ENCODE measurements at places on chromosomes 13 and 19.
A peak's percentile ranks its signal among the peaks of the same experiment; 100 is the strongest.

- no peaks in the 10 kb centered on the region for H3K36me3 ChIP-seq
- H3K27me3 ChIP-seq: peaks cover 2% of the 10 kb centered on the region
- H3K27ac ChIP-seq: no peak overlapping the region
- no peak for DNase-seq
- peaks cover 8% of the 10 kb centered on the region for H3K4me1 ChIP-seq
These were observed 141.3 kb downstream of the FGF9 start for GRCh38 chr13:21812192-21812626.

DNA sequence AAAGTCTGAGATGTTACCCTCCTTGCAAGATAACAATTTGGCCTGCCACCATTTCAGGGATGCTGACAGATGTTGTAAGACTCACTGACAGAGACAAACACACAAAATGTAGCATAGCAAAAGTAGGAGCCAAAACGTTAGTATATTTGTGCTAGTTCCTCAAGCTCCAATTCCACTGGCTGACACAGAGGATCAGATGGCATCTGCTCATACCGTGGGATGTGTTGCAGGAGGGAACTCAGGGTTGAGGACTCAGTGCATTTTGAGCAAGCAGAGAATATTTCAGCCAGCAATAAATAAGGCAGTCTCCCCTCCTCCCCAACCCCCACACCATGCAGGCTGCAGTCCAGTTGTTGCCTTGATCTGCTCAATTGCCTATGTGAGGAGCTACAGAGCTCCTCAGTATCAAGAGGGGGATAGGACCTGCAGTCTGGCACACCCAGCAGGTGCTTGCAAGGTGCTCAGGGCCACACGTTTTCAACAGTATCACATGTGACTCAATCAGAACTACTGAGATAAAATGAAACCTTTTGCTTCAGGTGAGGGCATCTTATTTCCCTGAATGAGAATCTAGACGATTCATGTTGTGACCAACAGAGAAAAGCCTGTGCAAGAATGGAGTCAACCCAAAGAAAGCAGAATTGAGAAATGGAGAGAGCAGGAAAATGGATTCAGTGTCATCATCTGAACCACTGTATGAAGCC, 23.6 kb upstream of the LRCH1 start:
- peaks cover 9% of the 10 kb centered on the region for H3K4me1 ChIP-seq
- H3K36me3 ChIP-seq: no peaks in the 10 kb centered on the region
- no peak overlapping the region for H3K27ac ChIP-seq
- no peak overlapping the region for H3K4me3 ChIP-seq
- H3K27me3 ChIP-seq: no peaks in the 10 kb centered on the region

- H3K27me3 ChIP-seq: no peaks in the 10 kb centered on the region
- no peaks in the 10 kb centered on the region for H3K36me3 ChIP-seq
- H3K4me3 ChIP-seq: no peak overlapping the region
- H3K27ac ChIP-seq: no peak overlapping the region
- no peaks in the 10 kb centered on the region for H3K4me1 ChIP-seq
- DNase-seq: peak; percentile 4
These were observed 88.4 kb upstream of the ZNF492 start for GRCh38 chr19:22545751-22546150.

DNA sequence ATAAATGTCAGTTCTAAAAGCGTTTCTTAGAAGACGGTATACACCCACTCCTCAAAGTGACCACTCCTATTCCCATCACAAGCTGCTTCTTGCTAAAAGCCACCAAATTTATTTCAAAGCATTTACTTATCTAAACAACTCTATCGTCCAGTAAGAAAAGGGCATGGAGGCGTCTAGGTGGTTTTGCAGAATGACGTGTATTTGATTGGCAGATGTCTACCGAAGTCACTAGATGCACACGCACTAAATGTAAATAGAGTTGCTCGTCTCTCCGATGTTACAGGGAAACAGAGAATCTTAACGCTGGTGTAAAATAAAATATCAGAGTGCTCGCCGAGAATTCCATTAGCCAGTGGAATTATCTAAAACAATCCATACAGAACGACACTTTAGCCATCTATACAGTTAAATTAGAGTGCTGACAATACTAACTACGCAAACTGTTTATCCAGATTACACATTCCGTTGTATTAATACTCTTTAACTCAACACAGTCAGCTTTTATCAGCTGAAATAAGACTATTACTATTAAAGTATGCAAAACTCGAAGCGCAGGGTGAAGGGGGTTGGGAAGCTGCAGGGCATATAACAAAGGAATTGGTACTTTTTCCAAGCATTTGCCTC, 1.9 kb downstream of the KLF12 start:
- no peaks in the 10 kb centered on the region for H3K36me3 ChIP-seq
- peak; percentile 69 for DNase-seq
- H3K4me1 ChIP-seq: peaks cover 16% of the 10 kb centered on the region
- no peaks in the 10 kb centered on the region for H3K27me3 ChIP-seq
- peak overlapping the region; percentile 92 for H3K4me3 ChIP-seq

DNA sequence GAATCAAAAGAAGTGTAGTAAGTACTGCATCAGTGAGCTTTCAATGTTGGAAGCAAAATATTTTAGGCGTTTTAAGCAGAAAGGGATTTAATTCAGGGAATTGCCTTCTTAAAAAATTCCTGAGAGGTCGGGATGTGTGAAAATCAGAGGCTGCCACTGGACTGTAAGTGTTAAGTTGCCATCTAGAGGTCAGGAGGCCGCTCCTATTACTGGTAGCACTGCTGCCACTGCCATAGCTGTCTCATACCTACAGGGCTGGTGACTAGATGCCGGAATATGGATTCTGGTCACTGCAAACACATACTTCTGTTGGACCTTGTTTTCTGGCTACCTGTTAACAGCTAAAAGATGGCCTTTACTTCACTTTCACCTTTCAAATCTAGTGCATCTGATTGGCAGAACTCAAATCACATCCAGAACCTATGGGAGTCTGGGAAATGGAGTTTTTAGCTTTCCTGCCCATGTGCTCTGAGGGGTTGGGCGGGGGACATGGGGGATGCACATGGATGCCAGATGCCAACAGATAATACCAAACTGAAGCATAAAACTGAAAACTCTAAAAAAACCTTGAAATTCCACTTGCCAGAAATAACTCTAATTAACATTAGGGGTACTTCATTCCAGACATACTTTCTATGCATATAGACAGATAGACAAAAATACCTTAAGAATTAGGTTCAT, 29.8 kb downstream of the DGKH start:
- H3K27ac ChIP-seq: no peak overlapping the region
- no peaks in the 10 kb centered on the region for H3K36me3 ChIP-seq
- no peaks in the 10 kb centered on the region for H3K4me1 ChIP-seq
- no peak overlapping the region for H3K4me3 ChIP-seq
- DNase-seq: peak; percentile 6
